ENCODE measurements at places on chromosomes 5 and 9.

DNA sequence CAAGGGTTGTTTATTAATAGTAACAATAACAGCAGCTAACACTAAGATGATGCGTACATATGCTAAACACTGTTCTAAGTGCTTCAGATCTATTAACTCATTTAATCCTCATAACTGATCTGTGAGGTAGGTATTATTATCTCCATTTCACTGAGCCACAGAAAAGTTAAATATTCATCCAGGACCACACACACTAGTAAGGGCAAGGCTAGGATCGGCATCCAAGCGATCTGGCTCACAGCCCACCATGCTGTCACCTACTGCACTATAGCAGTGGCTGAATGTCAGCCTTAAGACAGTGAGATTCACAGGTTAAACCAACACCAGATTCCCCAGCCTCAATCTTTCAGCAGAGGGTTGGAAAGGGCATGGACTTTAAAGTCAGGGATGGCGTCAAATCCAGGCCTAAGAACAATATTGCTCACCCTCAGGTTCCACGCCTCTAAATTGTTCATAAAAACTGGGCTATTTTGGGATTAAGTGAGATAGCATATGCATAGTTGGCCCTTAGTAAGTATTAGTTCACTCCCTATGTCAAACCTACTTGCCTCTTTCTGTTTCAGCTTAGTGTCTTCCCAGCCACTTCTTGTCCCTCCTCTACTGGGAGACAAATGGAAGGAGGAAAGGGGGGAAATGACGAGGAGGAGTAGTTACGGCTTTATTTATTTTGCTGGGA is 150.8 kb downstream of the MAPKAP1 start:
- DNase-seq: no peak

GRCh38 chr9:30012622-30013021 is 2371.8 kb upstream of the ACO1 start:
- DNase-seq: no peak

DNA sequence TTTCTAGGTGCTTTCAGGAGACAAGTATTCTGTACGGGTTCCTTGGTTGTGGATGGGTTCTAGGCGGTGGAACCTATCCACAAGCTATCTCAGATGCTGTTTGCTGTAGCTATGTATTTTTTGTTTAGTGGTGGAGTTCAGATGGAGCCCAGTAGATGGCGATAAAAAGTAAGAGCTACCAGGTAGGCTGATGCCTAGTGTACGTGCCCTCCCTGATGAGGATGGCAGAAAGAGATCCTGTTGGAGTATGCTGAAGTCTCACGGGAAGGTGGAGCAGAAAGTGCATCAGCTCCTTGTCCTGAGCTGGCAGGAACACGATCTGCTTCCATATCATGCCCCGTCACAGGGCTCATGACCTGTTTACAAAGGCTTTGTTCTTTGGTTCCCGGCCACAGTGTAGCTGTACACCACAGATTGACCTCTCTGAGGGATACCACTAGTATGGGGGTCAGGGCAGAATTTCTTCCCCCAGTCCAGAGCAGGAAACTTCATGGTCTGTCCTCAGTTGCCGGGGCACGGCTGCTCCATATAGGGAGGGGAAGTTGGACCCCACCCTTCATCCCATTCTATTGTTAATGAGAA is 12.6 kb upstream of the UGT3A2 start:
- peak; percentile 27 for DNase-seq

- DNase-seq: no peak
These were observed 255.9 kb upstream of the IRX1 start for GRCh38 chr5:3339798-3340115.

- no peak for DNase-seq
These were observed 22.1 kb upstream of the GALNT10 start for GRCh38 chr5:154168395-154168794.

GRCh38 chr5:82222597-82223574 is 55.3 kb downstream of the RPS23 start:
- DNase-seq: no peak

GRCh38 chr5:90813392-90813791 is 254.8 kb downstream of the ADGRV1 start:
- no peak for DNase-seq

- no peak for DNase-seq
These were observed 619.4 kb downstream of the TLE1 start for GRCh38 chr9:81069923-81070322.

- DNase-seq: no peak
These were observed 187.6 kb upstream of the DMRT1 start for GRCh38 chr9:653856-654387.

GRCh38 chr5:123147741-123148140 is 58.7 kb downstream of the PRDM6 start:
- DNase-seq: no peak

DNA sequence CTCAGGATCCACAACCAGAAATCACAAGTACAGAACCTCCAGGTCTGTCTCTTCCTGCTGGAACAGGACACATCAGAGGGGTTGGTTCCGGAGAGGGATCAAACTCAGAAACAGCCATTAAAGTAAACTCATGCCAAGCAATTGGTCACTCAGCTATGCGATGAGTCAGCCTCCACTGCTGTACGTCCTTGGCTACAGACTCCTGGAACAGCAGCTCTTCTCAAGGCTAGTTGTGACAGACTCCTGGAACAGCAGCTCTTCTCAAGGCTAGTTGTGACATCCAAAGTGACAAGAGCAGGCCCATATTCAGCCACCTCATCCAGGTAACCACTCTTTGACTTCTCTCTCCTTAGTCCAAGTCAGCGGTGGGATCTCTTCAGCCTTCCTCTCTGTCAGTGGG is at the start of gene SPINK13:
Gene SPINK13, plus strand, starts transcription at position 229 of the 400 bp plus-strand sequence. CDS start 1,279 bp downstream, outside the sequence.
- peak; percentile 4 for DNase-seq

GRCh38 chr5:171542525-171543140 is 123.2 kb downstream of the FGF18 start:
- no peak for DNase-seq

- no peak for DNase-seq
These were observed 4.2 kb upstream of the IRX2 start for GRCh38 chr5:2755681-2756171.

DNA sequence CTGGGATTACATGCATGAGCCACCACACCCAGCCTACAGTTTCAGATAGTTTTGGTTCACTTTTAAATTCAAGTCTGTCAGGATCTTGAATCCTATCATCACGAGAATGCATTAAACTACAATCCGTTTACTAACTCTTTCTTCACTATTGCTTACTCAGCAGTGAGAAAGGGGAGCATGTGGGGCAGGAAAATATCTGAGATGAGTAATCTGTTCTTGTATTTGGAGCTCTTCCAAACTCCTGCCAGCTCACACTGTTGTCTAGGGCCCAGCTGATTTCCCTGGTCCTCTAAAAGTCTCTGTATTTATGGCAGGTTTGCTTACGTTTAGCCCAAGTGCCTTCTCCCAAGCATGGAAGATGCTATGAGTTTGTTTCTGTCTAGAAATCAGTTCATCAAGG is 152.2 kb downstream of the FGF18 start:
- no peak for DNase-seq

DNA sequence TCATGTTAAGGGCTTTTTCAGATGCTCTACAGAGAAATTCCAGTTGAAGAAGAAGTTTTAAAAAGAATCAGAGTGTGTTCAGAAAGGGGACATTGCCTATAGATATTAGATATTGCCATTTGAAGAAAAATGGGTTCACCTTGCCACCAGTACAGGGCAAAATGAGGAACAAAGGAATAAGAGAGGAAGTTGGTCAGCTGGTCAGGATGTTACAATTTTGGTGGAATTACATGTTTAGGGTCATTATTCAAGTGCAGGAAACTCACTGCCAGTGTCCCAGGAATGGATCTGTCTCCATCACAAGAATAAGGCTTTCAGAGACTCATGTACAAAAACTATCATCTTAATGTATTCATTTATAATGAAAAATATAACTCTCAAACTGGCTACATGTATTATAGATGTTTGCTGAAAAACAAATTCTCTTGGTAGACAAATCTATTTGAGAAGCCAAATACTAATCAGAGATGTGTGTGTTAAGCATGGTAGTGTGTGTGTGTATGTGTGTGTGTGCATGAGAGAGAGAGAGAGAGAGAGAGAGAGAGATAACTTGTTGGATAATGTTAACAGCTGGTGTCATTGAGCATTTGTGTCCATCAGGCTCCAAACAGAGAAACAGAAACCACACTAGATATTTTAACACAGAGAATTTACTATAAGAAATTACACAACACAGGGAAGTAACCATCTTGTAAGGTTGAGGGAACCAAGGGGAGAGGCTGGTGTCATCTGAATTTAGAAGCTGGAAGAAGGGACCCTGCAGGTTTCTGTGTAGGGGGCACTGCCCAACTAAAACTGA is 5.0 kb upstream of the C1QTNF3 start:
- DNase-seq: no peak

DNA sequence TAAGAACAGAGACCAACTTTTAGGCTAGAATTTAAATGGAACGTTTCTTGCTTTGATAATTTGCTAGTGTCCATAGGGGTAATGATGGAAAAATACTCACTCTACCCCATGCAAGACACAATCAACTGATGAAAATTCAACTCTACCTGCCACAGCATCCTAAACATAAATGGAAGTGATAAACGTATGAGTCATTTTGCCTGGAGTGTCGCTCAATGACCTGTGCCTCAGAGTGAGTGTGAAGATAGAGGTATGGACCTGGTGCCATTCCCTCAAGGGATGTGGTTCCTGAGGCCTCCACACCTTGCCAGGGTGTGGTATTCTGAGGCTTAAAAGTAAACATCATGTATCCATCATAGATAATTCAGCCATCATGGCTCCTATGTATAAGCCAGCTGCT is 14.0 kb downstream of the ARL14EPL start:
- DNase-seq: no peak

DNA sequence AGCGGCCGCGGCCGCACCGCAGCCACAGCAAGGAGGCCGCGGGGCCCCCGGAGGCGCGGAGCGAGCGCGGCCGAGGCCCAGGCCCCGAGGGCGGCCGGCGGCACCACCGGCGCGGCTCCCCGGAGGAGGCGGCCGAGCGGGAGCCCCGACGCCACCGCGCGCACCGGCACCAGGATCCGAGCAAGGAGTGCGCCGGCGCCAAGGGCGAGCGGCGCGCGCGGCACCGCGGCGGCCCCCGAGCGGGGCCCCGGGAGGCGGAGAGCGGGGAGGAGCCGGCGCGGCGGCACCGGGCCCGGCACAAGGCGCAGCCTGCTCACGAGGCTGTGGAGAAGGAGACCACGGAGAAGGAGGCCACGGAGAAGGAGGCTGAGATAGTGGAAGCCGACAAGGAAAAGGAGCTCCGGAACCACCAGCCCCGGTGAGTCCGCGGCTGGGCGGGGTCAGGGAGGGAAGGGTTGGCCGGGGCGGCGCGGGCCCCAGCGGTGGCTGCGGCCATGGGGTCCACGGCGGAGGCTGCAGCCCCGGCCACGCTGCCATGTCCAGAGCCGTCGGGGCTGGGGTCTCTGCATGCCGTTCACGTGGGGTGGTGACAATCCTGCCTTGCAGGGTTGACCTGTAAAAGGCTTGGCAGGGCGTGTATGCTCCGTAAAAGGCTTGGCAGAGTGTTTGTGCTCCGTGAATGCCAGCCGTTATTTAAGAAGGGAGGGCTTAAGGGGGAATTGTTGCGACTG is 146.0 kb downstream of the CACNA1B start:
- no peak for DNase-seq

DNA sequence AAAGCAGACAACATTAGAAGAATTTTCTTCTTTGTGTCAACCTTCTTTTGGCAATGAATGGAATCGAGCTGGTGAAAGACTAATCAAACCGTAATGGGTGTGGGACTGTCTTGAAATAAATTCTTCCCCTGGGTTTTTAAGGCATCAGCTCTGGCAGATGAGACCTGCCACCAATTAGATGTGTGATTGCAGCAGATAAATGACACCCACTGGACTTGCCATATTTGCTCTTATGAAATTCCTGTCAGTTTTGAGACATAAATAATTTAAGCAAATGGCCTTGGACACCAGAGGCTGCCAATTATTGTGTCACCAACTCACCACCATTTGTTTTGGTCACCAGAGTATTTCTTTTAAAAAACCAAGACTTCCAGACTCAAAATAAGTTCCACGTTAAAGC is 135.9 kb upstream of the RGMB start:
- DNase-seq: no peak

- DNase-seq: no peak
These were observed 31.9 kb upstream of the ZNF622 start for GRCh38 chr5:16497546-16497945.

DNA sequence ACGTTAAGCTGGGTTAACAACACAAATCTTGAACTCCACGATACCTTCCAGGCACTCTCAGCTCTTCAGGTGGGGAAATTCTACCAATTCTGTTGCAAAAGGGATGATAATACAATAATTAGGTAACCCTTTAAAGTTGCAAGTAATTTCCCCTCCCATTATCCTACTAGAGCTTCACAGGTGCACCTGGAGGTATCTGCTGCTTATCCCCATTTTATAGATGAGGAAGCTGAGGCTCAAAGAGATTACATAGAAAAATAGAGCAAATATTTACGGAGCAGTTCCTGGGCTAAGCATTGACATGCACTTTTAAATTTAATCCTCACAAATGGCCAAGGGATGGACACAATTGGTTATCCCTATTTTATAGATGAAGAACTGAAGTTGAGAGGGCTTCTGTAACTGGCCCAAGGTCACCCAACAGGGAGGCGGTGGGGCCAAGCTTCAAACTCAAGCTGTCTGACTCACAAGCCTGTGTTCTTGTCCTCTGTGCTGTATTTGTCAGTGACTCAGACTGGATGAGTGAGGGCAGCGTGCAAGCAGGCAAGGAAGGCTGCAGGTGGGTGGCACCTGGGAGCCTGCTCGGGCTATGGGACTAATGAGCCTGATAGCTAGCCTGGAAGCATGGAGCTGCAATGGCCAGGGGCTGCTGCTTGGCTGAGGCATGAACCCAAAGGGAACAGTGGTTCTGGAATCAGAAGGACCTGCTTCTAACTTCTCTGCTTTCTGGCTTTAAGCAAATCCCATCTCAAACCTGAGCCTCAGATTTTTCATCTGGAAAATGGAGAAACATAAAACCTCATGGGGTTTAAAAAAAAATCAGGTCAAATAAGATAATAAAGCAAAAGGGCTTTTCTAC is 105.5 kb downstream of the PDE6A start:
- no peak for DNase-seq

GRCh38 chr5:138922494-138922893 is 47.4 kb upstream of the LRRTM2 start:
- no peak for DNase-seq

GRCh38 chr5:109412981-109413402 is 3.2 kb upstream of the PJA2 start:
- DNase-seq: no peak

- no peak for DNase-seq
These were observed 128.9 kb downstream of the GDNF start for GRCh38 chr5:37710965-37711364.

GRCh38 chr9:136378170-136379002 is 4.9 kb upstream of the CARD9 start:
- DNase-seq: no peak

- no peak for DNase-seq
These were observed 102.7 kb upstream of the VCAN start for GRCh38 chr5:83368835-83369234.
